ENCODE measurements at places on chromosomes 5 and 9. TPM values are rescaled to one million over a fixed set of nuclear protein-coding genes. Genes with fewer than 3 reads are reported as not detected.

IL13 gene
- not detected for total RNA-seq

- H3K27me3 ChIP-seq: no peaks in the 10 kb centered on the region
- no peaks in the 10 kb centered on the region for H3K4me1 ChIP-seq
- no peaks in the 10 kb centered on the region for H3K36me3 ChIP-seq
- H3K4me3 ChIP-seq: no peak overlapping the region
Observed at GRCh38 chr9:129916707-129917106, 81.4 kb downstream of the USP20 start.

DNA sequence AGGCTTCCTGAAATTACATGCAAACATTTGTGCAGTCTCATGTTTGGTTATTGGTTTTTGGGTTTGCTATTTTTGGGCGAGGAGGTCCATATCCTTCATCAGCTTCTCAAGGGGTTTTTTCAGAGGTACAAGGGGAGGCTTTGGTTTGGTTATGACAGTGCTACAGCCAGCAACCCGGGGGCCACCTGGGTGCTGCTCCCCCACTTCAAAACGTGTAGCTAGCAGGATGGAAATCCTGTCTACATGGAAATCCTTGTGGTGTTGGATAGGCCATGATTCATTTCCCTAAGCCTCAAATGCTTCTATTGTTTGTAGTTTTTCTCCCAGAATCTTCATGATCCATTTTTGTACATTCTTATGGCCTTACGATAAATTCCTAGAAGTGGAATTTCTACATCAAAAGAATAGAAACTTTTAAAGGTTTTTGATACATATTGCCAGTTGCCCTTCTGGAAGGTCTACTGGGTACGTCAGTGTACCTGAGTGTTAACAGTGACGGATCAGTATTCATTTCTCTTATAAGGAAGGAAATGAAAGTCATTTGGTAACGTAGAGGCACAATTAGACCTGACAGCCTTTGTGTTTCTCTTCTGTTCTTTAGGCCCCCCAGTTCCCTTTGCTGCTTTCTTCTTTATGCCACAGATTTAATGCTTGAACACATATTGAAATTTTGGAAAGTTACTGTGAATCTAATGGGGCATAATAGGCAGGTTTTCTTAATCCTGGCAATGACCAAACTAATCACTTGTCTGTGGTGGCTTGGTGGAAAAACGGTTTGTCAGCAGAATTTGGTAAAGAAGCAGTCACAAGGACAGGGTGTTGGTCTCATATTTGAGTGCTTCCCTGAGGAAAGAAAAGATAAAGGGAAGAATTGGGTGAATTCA is 69.7 kb upstream of the ABL1 start:
- no peak overlapping the region for H3K4me3 ChIP-seq
- no peaks in the 10 kb centered on the region for H3K36me3 ChIP-seq
- DNase-seq: no peak
- no peaks in the 10 kb centered on the region for H3K27me3 ChIP-seq
- H3K4me1 ChIP-seq: peaks cover 6% of the 10 kb centered on the region

GRCh38 chr9:124473310-124473709 is 23.1 kb downstream of the ADGRD2 start:
- DNase-seq: no peak
- H3K4me3 ChIP-seq: no peak overlapping the region
- H3K36me3 ChIP-seq: no peaks in the 10 kb centered on the region
- no peaks in the 10 kb centered on the region for H3K4me1 ChIP-seq
- H3K27ac ChIP-seq: no peak overlapping the region

DNA sequence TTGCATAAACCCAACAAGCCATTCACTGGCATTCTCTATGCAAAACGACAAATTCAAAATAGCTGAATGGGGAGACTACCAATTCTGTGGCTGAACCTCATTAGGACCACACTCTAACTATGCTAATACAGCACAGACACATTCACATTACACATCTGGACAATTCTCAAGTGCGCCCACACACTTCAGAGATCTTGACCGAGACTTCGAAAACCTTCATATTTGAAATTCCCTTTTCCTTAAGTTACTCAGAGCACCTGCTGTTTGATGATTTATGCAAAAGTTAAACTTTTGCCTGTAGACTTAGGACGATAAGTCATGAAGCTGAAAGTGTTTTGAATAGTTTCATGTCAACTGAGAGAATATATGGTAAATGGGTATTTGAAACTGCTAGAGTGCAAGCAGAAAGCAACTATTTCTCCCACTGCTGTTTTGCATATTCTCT is 111.9 kb downstream of the FBN2 start:
- H3K27ac ChIP-seq: no peak overlapping the region
- DNase-seq: no peak
- H3K4me3 ChIP-seq: no peak overlapping the region
- no peaks in the 10 kb centered on the region for H3K36me3 ChIP-seq
- H3K27me3 ChIP-seq: no peaks in the 10 kb centered on the region

- no peak overlapping the region for H3K27ac ChIP-seq
- no peaks in the 10 kb centered on the region for H3K36me3 ChIP-seq
- no peak for DNase-seq
- no peaks in the 10 kb centered on the region for H3K27me3 ChIP-seq
Observed at GRCh38 chr5:107779437-107779836, 108.7 kb upstream of the EFNA5 start.

DNA sequence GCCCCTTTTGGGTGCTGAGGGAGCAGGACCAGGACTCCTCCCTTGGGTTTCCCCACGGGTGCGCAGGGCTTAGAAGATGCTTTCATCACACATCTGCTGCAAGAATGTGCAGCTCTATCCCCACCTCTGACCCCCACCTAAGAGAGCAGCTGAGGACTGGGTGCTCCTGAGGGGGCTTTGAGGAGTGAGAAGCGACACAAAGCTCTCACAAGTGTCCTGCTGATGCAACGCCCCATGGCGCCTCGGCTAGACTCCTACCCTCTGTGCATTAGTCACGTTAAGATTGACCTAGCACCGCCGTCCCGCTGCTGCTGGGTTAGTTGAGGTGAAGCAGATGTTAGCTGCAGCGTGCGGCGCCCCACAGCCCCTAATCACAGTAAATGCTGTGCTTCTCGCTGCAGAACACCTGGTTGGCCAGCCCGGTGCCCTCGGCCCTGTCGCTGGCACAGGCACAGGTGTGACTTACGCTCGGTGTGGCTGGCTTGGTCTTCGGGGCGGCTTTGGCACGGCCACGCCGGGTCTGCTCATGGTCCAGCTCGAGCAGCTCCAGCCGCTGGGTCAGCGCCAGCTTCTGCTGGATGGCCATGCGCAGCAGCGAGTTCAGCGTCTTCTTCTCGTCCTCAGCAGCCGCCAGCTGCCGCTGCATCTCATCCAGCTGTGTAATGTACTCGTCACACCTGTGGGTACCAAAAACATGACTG is 45.0 kb upstream of the IPPK start:
- DNase-seq: no peak
- H3K4me3 ChIP-seq: no peak overlapping the region
- H3K27me3 ChIP-seq: no peaks in the 10 kb centered on the region

Data from thoracic aorta (tissue), 2 donors.